NCI-H1105 treated with DMSO at 0.1 percent for 48 hours (cell line): ENCODE measurements at places on chromosomes 7 and 10.

GRCh38 chr7:128672927-128673517 is 930 bp downstream of the GARIN1A start:
- DNase-seq: peak; percentile 19

DNA sequence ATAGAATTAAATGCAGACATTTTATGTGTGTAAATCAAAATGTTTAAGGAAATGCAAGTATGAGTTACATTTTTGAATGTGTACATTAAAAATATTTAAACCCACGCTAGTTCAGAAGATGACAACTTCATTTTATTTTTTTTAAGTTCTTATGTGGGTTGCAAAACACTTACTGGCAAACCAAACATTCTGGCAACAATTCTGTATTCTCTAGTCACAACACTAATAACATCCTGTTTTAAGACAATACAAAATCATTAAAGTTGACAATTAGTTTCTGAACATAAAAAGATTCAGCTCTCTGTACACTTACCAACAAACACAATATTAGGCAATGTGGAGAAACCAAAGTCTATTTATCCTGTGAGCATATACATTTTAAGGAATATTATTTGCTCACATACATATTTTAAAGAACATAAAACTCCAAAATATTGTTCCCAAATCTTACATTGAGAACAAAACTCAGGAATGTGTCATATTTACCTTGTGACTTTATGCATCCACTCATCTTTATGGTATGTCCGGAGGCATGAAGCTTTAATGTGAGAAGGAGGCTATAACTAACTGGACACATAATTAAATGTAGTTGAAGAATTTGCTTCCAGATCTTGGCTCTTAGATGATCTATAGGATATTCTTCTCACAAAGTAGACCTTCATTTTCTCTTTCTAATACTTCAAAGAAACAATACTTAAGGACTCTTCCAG is 134.7 kb downstream of the DGKB start:
- no peak for DNase-seq

- no peak for DNase-seq
These were observed 780.6 kb downstream of the INHBA start for GRCh38 chr7:40922316-40922670.

DNA sequence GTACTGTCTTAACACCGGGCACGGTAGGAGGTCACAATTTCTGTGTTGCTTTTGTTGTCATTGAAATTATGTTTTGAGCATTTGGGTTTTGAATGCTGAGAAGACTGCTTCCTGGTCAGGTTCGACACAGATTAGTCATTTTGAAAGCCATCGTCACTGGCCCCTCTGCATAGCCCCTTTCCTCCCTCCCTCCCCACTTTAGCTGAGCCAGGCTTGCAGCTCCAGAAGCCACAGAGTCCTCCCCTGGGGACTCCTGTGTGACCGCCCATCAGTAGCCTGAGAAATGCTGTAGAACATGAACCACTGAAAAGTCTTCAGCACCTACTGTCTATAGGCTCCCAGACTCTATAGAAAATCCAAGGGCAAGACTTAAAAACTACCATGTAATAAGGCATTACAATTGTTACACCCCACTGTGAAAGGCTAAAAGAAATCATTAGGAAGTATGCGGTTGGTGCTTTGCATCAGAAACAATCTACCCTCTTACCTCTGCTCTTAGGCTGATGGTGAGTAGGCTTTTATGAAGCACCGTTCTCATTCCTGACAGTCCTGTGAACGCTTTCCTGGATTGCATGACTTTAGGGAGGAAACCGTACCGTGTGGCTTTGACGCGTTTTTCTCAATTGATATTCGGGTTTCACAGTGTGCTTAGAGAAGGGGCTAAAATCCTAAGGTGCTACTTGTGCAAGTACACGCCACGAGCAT is 24.8 kb downstream of the JCAD start:
- DNase-seq: no peak
